ENCODE measurements at places on chromosomes 11 and 22.

DNA sequence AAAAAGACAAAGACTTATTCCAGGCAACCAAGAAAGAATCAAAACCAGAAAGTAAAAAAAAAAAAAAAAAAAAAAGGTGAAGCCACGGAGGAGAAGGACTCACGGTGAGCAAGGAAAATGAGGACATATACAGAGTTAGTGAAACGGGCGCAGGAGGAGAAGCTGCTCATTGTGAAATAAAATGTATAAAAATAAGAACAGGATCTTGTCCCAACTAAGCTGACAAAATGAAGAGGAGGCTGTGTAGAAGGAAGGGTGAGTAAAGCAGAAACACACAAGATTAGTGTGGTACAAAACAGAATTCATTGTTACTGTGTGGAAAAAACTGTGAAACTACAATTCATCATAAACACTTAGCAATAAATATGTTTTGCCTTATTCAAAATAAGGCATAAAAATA, 7.6 kb downstream of the IL17REL start:
- no peak for DNase-seq

GRCh38 chr11:108994887-108995286, 330.0 kb downstream of the DDX10 start:
- no peak for DNase-seq

DNA sequence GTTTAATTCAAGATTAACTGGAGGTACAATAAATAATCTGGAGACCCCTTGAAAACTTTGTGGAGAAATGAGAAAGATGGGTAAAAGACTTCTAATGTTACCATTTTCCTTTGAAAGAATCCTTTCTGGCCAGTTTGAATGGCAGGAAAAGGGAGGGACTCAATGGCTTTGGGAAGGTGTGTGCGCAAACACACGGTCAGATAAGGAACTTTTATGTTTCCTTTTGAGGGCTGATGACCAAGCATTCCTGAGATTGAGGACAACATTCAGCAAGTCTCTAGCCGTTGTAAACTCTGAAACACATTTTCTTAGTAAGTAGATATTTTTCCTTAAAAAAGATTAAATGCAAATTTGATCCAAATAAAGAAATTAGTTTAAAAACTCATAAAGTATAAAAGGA, 909.7 kb upstream of the TENM4 start:
- no peak for DNase-seq

GRCh38 chr22:22552630-22553029, 6.4 kb downstream of the PRAME start:
- no peak for DNase-seq

DNA sequence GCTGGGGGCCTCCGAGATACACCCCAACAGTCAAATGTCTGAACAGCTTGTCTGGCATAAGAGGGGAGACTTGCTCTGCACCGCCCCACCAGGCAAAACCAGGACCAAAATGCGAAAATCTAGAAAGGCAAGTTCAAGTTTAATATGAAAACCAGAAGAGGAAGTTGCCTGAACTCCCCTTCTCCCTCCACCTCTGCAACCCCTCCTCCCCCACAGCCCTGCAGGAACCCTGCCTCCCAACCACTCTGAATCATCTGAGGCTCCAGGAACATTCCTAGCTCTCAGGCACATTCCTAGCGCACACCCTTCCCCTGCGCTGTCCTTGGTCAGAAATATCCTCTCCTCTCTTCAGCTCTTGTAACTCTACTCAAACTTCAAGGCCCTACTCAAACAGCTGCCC, 36.7 kb downstream of the ISX start:
- no peak for DNase-seq

GRCh38 chr11:75562836-75563484, 907 bp downstream of the SERPINH1 start:
- DNase-seq = peak; percentile 42

DNA sequence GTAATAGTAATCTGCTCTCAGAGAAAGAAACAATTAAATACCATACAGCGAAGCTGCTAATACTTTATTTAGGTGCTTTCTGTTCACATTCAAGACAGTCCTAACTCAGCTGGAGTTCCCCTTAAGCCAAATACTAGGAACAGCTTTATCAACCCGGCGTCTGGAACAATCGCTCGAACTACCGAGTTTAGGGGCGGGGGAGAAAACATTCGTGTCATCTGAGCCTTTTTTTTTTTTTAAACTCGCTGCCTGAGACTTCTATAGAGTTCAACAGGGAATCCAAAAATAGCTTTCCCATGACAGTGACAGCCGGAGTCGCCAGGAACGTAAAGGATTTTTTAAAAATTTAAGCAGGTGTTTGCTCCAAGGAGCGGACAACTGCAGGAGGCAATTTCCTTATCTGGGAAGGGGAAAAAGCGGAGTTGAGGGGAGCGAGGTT, 852 bp downstream of the TRAF6 start:
- DNase-seq = no peak

DNA sequence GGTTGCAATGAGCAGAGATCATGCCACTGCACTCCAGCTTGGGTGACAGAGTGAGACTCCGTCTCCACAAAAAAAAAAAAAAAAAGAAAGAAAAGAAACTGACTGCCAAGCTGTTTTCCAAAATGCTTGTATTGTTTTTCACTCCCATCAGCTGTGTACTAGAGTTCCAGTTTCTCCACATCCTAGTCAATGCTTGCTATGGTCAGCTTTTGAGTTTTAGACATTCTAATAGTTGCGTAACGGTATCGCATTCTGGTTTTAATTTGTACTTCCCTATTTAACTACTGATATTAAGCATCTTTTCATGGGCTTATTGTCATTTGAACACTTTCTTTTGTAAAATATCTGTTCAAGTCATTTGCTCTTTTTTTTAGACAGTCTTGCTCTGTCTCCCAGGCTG, 55.7 kb downstream of the TSPAN18 start:
- no peak for DNase-seq

DNA sequence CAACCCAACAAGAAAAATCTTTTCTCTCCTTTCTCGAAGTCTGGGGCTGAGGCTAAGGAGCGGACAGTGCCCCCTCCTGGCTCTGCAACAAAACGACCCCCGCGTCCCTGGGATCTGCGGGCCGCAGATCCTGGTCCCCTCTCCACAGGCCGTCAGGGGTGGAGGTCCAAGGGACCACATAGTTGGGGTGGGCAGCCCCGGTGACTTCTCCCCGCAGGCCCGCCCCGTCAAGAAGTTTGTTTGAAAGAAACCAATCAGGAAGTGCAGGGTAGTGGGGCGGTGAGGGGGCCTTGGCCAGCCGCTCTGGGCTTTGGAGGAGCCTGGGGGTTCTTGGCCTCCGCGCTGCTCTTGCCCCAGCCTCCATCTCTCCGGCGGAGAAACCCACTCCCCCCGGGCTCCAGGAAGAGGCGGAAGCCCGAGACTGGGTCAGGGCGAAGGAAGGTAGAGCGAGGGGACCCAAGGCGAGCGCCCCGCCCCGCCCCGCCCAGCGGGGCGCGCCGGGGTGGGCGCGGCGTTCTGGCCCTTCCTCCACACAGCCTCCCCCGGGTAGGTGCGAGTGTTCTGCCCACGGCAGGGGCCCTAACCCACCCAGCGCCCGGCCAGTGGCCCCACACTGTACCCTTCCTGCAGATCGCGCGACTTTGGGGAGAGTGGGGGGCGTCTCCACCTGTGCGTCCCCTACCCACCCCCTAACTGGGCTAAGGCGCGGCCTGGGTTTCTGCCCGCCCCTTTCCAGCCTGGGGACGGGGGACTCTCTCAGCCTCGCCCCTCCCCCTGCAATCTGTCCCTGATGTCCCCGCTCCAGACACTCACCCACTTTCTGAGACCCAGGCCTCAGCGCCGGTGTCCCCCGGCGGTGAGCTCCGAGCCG, 1.3 kb downstream of the TP53I11 start:
- peak; percentile 15 for DNase-seq

GRCh38 chr11:117070016-117070415, 28.2 kb downstream of the SIK3 start:
- no peak for DNase-seq

DNA sequence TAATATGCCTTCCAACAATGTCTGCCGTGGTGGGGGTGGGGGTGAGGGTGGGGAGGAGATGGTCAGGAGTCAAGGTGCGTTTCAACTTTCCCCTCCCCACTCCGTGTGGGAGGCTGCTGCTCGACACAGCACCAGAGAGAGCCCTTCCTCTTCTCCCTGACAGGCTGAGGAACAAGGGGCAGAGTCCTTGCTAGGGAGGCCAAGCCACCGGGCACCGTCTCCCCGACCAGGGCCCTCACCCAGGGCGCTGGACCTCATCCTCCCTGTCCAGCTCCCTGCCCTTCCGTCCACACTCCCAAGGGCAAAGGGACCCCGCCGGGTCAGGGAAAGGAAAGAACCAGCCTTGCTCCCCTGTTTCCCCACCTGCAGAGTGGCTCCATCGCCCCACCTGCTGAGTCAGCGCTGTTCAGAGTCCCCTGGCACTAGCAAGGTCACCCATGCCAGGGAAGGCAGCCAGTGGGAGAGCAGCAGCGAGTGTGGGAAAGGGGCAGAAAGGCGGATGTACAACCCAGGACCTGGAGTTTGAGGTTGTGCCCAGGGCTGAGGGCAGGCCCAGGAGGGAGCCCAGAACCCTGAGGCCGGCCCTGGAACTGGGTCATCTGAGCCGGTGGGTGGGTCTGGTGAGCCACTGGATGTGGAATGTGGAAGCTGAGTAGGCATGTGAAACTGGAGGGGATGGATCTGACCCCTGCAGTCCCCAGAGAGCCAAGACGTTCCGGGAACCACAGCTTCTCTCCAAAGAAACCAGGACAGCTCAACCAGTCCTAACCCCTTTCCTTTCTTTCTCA, 47.2 kb downstream of the BUD13 start:
- DNase-seq = peak; percentile 76

DNA sequence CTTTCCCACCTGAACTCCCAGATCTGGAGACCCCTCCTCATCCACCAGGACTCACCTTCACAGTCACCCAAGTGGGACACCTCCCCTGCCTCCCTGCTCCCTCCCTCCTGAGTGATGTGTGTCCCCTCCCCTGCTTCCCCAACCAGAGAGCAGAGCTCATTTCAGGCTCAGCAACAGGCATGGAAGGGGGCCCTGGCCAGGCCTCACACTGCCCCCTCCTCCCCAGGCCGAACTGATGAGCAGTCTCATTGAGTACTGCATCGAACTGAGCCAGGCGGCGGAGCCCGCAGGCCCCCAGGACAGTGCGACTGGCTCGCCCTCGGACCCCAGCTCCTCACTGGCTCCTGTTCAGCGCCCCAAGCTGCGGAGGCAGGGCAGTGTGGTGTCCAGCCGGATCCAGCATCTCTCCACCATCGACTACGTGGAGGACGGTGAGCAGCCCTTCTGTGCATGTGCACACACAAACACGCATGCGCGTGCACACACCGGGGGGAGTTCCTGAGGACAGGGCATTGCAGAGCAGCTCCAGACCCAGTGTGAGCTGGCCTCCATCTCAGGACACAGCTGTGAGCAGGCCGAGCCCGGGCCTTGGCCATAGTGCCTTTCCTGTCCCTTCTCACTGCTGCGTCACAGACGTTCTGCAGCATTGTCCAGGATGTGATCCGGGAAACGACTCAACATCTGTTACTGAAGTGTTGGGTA, 17.8 kb upstream of the NEAT1 start:
- no peak for DNase-seq

GRCh38 chr11:121106812-121107211, 5.8 kb downstream of the TECTA start:
- DNase-seq = no peak

DNA sequence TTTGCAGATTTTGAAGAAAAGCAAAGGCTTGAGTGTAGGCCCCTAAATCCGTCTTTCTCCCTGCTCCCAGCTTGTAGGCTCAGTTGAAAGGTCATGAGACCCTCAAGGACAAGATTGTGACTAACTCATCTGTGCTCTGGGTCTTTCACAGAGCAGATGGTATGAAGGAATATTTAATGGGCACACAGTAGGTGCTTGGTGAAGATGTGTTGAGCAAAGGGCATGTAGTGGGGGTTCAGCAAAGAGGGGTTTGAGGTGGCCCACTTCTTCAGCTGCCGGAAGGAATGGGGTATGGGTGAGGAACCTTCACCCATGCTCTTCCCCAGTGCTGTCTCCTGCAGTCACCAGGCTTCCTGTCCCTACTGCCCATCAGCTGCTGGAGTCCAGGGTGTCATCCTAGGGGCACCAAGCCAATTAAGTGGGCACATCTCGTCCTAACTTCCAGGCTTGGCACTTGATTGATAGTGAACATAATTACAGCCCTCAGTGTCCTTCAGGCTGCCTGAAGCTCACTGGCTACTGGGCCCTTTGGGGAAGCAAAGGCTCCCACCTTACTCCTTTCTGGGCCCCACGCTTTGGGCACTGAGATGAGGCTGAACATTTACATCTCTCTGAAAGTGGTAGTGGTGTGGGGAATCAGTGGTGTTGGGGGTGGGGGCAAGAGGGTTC, 15.0 kb downstream of the DGAT2 start:
- no peak for DNase-seq

DNA sequence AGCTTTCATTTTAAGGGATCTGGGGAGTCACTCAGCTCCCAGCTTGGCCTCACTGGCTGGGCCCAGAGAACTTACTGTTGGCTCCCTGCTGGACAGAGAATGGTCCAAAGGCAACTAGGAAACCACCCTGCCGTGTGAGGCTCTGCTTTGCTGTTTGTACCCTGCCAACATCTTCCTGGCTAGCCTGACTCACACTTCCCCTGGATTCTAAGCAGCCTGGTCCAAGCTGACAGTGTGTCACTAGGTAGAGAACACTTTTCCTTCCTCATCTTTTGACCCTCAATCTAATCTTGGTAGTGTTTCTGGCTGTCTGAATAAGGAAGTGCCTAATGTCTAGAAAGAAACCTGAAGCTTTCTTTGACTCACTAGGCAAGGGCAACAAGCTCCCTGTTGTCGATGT, 76.7 kb downstream of the FAR1 start:
- DNase-seq = no peak

DNA sequence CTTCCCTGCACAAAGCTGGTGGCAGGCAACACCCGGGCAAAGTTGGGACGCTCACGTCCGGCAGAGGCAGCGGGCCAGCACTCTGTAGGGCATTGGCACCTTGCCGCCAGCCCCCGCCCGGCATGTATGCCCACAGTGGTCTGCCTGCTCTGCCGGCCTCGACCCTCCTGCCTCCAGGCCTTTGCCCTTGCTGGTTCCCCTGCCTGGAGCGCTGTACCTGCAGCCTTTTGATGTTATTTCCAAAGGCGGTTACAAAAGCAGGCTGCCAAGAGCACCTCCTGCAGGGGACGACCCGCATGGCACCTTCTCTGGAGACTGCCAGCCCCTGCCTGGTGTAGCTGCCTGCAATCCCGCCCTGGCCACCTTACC, 56.5 kb upstream of the SHISAL1 start:
- no peak for DNase-seq

- DNase-seq = no peak
Measured at GRCh38 chr22:48309836-48310235, 1517.8 kb downstream of the BRD1 start.

DNA sequence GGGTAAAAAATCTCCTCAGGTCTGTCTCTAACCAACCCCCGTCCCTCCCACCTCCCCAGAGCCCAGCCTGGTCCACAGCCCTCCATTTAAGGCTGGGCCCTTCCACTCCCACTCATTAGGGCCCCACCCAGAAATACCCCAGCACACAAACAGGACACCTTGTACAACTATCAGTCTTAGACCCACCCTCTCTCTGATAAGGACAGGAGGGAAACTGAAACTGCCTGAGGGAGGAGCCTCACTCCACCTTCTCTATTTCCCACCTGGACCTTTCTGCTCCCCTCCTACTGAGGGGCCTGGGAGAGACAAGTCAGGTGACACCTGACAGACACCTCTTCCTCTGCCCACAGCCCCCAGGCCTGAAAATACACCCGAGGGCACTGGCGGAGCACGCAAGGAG, 90.2 kb downstream of the PLEKHA7 start:
- no peak for DNase-seq

Data from fibroblast of gingiva (primary cell).